Activated CD4-positive, alpha-beta T cell treated with anti-CD3 and anti-CD28 coated beads, Interleukin-2, amount 10 ng/mL, durations not matched to agents 24 days and 14 days (primary cell): ENCODE measurements at places on chromosomes 4 and X. TPM values are rescaled to one million over a fixed set of nuclear protein-coding genes. Genes with fewer than 3 reads are reported as not detected.

NRK gene
- total RNA-seq, result not detected in 2 replicates

ZCCHC18 gene
- 0.35 and 0.69 TPM in 2 replicates for total RNA-seq

MAPK10 gene
- not detected in 2 replicates for total RNA-seq

TMPRSS11B gene
- total RNA-seq, result not detected in 2 replicates

GRIPAP1 gene
- total RNA-seq, result 85.7 and 87.3 TPM in 2 replicates

SASH3 gene
- 115 and 116 TPM in 2 replicates for total RNA-seq

PABPC5 gene
- not detected in 2 replicates for total RNA-seq

FRMD7 gene
- total RNA-seq, result not detected in 2 replicates

ARHGAP24 gene
- not detected in 2 replicates for total RNA-seq

FAM47A gene
- total RNA-seq, result not detected in 2 replicates

SLC2A9 gene
- 1.6 and 2.4 TPM in 2 replicates for total RNA-seq
